ENCODE measurements at places on chromosomes 6 and 20.

- no peak for DNase-seq
These were observed 229.6 kb downstream of the EYA2 start for GRCh38 chr20:47124181-47124717.

GRCh38 chr20:19974630-19975435 is 42.3 kb upstream of the NAA20 start:
- DNase-seq, result no peak

- no peak for DNase-seq
These were observed 266.4 kb downstream of the PLCB1 start for GRCh38 chr20:8398263-8399051.

GRCh38 chr6:44659726-44660125 is 272.2 kb downstream of the CDC5L start:
- no peak for DNase-seq

DNA sequence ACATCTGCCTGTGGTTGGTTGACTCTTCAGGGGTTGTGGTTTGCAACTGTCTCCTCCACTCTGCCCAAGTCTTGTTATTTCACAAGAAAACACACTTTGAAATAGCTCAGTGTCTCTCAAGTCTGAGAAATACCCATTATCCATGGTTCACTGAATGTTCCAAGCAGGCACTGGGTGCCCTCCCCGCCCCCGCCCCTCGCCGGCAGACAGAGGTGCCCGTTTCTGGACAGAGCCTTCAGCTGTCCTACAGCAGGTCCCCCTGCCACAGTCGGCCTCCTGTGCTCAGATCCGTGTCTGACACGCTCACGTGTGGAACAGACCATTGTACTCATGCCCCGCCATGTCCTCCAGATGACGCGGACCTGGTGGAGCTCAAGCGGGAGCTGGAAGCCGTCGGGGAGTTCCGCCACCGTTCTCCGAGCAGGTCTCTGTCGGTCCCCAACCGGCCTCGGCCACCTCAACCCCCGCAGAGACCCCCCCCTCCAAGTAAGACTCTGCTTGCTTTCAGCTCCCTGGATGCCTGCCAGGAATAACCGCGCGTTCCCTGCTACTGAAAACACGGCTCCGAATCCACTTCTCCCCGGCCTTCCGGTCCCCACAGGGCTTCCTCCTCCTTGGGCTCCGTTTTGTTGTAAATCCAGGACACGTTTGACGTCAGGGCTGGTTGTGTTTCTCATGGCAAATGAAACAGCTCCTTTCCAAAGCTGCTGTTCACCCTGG is 81.4 kb downstream of the SERAC1 start:
- DNase-seq, result no peak

DNA sequence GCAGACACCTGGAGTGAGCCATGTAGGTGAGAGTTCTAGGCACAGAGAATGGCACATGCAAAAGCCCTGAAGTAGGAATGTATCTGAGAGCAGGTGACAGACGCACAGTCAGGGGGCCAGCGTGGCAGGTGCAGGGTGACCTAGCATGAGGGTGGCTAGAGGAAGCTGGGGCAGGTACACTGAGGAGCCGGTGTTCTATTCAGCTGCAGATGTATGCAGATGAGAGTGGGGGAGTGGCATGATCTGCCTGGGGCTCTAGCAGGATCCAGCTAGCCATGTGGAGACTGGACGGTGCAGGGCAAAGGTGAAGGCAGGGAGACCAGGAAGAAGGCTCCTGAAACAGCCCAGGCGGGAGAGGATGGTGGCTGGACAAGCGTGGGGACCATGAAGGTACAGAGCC is 10.7 kb downstream of the PEDS1 start:
- no peak for DNase-seq

- no peak for DNase-seq
These were observed 107.7 kb upstream of the DTNBP1 start for GRCh38 chr6:15770347-15771143.

DNA sequence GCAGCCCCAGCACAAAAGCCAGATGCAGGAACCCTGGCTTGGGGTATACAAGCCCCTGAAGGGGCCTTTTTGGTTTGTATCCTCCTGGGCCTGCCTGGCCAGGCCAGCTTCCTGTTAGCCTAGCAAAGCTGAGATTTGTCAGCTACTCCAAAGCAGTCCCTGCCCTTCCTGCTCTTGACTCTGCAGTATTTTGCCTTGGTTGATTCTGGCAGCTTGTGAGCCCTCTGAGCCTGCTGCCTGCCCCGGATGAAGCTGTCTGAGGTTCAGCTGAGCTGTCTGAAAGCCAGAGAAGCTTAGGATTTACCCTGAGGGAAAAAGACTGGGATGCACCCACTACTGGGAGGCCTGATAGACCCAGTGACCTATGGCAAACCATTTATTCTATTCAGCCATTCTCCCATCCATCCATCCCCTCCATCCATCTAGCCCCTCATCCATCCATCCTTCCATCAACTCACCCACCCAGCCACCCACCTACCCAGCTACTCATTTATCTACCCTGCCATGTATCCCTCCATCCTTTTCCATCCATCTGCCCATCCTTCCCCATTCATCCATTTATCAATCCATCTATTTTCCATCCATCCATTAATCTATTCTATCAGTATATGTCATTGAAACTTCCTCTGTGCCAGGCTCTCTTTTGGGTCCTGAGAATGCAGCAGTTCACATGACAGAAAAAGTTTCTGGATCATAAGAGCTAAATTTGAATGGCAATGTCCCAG is 307.5 kb downstream of the DHX35 start:
- DNase-seq, result no peak

DNA sequence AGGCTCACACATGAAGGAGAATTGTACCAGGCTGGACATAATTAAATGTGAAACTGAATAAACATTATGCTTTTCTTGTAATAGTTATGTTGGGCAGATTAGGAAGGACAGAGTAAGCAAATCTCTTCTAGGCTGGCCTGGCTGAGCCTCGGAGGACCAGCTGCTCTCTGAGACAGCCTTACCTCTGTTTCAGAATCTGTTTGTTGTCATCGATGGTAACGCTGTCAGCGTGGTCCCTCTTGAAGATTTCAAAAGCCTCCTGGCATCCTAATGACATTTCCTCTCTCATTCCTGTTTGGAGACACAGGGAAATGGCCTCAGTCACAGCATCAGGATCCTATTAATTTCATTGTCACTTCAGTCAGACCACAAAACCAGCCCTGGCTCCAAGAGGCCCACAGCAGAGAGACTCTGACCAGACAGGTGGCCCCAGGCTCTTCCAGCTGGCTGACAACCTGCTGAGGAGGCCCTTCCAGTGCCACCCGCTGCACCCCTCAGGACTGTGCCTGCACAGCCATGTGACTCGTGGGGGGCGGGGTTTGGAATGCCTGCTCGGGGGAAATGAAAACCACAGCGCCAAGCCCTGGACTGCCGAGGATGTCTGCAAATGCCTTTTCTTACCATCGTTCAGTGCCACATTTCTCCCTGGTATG is 108.5 kb upstream of the KCNK16 start:
- DNase-seq, result no peak

DNA sequence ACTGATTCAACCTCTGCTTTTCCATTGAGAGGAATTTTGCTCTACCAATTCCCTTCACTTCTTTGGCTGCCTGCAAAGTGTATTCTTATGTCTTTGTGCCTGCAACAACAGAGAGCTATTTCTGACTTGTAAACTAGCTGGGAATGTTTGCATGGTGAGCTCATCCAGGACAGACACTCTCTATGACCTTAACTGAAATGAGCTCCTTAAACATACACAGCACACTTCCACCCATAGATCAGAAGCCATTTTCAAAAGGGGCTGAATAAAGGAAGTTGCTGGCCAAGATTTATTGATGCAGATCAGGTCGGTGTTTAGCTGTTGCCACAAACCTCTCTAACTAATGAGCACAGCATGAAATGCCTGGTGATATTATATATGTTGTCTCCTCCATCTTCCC is 377.7 kb downstream of the BTBD9 start:
- no peak for DNase-seq

DNA sequence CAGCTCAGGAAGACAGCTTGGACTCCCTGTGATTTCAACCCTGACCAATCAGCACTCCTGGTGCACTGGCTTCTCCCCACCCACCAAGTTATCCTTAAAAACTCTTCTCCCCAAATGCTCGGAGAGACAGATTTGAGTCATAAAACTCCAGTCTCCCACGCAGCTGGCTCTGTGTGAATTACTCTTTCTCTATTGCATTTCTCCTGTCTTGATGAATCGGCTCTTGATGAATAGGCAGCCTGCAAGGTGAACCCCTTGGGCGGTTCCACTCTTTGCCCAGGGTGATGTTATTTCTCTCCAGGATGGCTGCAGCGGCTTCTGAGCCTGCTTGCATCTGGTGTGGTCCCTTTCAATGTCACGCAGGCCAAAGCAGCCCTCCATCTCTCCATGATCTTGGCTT is 12.4 kb downstream of the SLC52A3 start:
- DNase-seq, result no peak

- DNase-seq, result no peak
These were observed 66.6 kb downstream of the TNFAIP3 start for GRCh38 chr6:137933696-137934095.

DNA sequence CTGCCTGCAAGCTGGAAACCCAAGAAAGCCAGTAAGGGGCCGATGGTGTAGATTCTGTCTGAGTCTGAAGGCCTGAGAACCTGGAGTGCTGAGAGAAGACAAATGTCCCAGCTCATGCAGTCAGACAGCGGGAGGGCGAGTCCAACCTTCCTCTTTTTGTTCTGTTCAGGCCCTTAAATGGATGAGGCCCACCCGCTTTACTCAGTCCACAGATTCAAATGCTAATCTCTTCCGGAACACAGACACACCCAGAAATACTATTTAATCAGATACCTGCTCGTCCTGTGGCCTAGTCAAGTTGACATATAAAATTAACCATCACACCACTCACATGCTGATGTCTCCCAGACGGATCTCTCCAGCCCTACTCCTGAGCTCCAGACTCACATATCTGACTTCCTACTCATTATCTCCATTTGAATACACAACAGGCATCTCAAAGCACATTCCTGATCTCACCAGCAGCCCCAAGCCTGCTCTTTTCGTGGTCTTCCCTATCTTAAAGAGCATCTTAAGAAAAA is 26.7 kb upstream of the SRC start:
- no peak for DNase-seq

GRCh38 chr20:36238153-36238552 is 1.9 kb downstream of the AAR2 start:
- no peak for DNase-seq

- DNase-seq, result no peak
These were observed 105.6 kb downstream of the CHD6 start for GRCh38 chr20:41512624-41513023.

DNA sequence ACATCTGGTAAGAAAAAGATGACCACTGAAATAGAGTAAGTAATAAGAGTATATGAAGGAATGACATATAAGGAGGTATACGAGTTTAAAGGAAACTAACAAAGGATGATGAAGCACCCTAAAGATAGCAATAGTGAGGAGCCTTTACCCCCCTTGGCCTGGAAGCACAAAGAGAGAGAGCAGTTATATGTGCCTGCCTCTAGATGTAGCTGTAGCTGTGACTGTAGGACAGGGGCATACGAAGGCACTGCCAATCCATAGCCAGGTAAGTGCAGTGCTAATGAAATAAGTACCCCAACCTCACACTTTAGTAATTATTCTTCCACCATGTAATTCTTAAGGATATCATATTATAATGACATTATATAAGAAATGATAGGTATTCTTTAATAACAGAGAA is 90.1 kb upstream of the FKBP1C start:
- DNase-seq, result no peak

DNA sequence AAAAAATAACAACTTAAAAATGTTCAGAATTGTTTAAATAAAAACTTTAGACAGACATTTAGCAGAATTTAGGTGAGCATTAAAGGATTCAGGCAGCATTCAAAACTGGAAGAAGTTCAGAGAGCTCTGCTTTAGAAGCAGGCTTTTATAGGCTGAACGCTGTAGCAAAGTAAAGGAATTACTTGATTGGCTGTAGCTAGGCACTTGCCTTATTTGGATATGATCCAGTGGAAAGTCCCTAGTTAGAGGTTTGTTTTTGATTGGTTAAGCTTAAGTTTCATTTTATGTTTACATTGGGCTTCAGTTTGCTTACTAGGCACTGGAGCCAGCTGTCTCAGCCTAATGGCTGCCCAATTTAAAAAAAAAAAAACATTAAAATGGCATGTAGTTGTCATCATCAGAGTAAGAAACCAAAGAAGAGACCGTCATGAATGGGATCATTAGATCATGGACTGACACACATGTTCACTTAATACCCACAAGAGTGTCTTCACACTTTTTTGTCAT is 65.1 kb downstream of the CBFA2T2 start:
- peak; percentile 0 for DNase-seq

GRCh38 chr20:61841966-61842365 is 223.7 kb downstream of the TAF4 start:
- no peak for DNase-seq

- no peak for DNase-seq
These were observed 9.3 kb downstream of the TRIM15 start for GRCh38 chr6:30172681-30173080.

DNA sequence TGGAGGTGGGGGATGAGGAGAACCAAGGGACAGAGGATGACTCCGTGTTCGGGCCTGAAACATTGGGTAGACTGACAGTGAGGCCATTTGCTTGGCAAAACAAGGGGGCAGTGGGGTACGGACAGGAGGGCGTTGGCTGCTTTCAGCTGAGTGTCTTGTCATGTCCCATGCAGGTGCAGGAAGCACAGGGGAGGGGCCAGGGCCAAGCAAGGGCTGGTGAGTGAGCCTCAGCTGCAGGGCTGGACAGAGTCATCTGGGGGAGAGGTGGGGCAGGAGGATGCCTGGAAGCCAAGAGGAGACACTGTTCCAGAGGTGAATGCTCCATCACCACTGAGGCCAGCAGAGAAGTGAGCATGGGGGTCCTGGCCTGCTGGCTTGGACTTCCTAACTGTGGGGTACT is 78.4 kb downstream of the ERMARD start:
- no peak for DNase-seq

- DNase-seq, result no peak
These were observed 968.4 kb upstream of the SLC35B3 start for GRCh38 chr6:9403736-9404135.

GRCh38 chr6:157629220-157629619 is 193.8 kb upstream of the SNX9 start:
- no peak for DNase-seq

- no peak for DNase-seq
These were observed 16.5 kb downstream of the IGF2R start for GRCh38 chr6:159985296-159985945.

GRCh38 chr6:98529364-98529763 is 305.0 kb upstream of the POU3F2 start:
- no peak for DNase-seq

- DNase-seq, result no peak
These were observed 126.0 kb upstream of the LRFN2 start for GRCh38 chr6:40713002-40713719.

DNA sequence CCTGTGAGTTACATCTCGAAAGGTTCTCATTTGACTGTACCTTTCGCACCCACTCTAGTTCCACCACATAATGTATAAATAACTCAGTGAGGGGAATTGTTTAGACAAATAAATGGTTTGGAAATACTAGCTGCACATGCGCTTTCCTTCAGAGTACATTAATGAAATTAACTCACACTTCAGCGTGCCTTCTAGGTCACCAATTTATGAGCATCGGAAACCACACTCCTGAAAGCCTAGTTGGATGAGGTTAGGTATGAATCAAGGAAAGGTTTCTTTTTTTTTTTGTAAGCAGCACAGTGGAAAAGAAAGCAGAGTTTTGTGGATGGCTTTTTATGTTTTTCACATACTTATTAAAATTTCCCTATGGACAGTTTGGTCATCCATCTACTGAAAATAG is 247.8 kb upstream of the TCF21 start:
- no peak for DNase-seq

Data from activated CD8-positive, alpha-beta memory T cell treated with anti-CD3 and anti-CD28 coated beads for 4 hours (primary cell).